ENCODE measurements at places on chromosomes 1 and 21.

DNA sequence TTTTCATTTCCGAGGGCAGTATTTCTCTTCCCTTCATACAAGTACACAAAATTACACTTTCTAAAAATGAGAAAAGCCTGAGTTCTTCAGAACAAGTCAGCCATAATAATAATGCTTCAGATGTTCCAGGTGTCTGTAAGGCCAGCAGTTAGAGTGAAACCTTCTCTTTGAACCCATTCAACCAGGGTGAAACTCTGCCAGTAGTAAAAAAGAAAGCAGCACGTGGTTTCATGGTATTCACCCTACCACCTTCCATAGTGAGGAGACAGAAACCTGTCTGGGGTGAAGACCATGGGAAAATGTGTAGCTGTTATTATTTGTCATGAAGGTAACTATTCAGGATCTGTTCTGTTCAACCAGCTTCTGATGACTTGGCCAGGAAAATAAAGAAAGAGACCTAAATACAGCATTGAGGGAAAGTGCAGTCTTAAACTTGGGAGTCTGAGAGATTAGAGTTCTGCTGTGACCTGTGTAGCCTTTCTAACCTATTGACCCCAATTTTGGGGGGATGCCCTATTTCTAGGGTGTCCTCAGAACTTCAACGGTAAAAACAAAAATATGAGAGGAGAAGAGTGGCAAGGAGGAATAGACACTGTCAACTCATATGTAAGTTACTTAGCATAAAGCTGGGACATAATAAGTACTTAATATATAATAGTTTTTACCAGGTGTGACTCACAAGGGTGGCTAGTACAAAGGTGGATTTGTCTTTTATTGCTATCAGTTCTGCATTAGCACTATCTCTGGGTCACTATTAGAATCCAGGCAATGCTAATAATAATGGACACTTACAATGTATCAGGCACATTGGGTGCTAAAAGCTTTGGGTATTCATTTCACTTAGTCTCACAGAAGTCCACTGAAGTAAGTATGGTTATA, 70.0 kb upstream of the TNFSF4 start:
- no peak for DNase-seq

DNA sequence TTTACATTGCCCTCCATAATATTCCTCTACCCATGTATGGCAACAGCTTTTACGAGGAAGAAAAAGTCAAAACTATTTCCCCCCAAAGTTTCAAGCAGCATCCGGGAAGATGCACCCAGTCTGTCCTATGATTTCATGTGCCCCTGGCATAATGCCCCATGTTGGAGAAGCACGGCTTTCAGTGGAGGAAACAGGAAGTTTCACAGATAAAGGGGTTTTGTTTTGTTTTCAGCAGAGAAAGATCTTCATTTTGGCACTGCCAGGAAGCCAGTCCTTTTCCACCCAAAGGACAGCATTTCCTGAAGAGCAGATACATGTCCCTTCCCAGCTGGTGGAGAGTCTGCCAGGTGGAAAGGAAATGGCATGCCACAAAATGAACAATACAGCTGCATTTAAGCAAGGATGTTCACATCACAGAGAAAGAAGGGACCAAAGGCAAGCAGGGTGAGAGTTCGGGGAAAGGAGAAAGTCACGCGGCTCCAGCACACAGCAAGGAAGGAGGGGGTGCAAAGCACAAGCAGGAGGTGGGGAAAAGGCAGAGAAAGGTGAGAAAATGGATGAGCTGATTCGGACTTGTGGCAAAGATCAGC, 95.3 kb upstream of the HIVEP3 start:
- DNase-seq: no peak

GRCh38 chr1:185520188-185520920, 203.3 kb upstream of the IVNS1ABP start:
- DNase-seq: no peak

- no peak for DNase-seq
These were observed 627 bp downstream of the CERS2 start for GRCh38 chr1:150973836-150974579.

DNA sequence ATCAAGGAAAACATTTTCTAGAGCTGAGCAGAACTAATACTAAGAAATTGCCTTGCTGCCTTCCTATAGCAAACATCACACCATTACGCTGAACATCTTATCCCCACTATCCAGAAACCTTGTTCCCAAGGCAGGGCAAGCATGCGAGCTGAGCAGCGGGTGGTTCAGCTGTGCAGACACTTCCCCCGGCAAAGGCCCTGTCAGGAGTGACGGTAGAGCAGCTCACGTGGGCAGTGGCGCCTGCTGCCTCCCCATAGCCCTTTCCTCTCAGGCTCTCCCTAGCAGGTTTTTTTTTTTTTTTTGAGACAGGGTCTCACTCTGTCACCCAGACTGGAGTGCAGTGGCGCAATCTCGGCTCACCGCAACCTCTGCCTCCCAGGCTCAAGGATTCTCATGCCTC, 13.7 kb upstream of the ANGPTL7 start:
- DNase-seq: no peak

- DNase-seq: no peak
These were observed 30.9 kb upstream of the RBM15 start for GRCh38 chr1:110308247-110308646.

GRCh38 chr1:32743380-32744070, 41.0 kb upstream of the SYNC start:
- no peak for DNase-seq

- no peak for DNase-seq
These were observed 80.6 kb upstream of the SLFNL1 start for GRCh38 chr1:41101950-41102607.

DNA sequence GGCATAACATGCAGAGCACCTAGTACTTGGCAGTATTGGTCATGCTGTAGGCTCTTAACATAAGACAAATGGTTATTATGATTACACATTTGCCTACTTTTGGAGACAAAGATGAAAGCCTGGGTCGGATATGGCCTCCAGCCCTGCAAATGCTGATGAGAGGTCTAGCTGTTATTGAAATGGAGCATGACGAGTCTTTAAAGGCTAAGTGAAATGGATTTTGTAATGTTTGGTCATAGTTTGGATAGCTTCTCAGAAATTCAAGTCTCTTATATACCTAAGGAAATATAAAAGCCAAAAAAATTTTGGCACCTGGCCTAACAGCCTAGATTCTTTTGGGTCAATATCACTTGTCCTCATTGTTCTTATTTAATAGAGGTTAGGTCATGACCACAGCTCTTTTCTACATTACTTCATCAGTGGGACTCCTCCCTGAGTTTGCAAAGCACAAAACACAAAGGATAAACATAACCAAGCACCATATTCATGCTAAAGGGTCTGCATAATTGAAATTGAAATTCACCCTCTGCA, 69.2 kb upstream of the WLS start:
- peak; percentile 63 for DNase-seq

- no peak for DNase-seq
These were observed 122.7 kb downstream of the VAV3 start for GRCh38 chr1:107842241-107842640.

DNA sequence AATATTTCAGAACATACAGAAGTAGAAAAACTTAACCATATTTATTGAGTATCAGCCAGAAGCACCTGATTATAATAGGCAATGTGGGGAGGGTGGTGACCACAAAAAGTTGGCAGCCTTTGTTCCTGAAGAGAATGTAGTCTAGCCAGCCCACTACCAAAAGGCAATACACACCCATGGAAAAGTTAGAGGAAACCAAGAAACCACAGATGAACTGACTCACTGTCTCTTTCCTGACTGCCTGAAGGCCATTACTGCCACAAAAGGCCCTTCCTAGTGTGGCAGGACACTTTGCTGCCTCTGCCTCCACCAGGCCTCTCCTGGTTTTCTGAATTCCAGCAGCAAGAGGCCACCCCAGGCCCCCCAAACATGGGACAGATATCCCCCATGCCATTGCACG, 14.6 kb upstream of the PROX1 start:
- DNase-seq: no peak

DNA sequence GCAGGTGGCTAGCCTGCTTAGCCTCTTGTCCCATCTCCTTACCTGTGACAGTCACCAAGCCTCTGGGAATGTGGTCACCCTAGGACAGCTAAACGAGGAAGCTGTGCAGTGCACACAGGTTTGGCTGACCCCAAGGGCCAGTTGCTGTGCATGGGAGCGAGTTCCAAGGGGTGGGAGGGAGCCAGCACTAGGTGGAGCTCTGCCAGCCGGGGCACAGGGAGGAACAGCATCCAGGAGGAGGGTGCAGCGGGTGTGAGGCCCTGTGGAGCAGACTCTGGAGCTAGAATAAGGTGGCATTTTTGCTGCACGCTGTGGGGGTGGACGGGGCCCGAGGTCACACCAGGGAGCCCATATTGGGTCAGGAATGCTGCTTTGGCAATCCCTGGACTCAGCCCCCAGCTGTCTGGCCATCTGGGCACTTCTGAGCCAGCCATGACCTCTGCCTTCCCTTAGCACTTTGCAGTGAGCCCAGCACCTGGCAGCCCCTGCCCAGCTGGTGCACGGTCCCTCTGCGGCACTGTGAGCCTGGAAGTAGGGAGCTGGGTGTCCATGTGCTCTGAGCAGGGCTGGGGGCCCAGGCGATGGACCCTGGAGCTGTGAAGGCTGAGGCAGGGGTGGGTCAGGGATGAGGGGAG, 8.7 kb downstream of the PDXK start:
- no peak for DNase-seq

DNA sequence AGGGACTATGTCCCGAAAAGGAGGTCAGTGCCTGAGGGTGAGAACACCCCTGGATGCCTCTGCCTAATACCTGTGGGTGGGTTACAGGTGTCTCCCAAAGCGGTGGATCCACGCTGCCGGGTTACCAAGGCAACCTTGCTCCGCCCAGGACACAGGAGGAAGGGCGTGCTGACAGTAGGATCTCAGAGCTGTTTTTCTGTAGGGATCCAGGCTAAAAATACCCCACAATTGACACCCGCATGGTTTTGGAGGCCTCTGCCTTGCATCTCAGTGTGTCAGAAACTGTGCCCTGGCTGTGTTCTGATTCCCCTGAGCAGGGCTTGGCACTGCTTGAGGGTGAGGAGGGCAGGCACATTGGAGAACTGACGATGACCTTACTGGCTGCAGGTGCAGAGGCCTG, 118.0 kb downstream of the IER5 start:
- DNase-seq: no peak

DNA sequence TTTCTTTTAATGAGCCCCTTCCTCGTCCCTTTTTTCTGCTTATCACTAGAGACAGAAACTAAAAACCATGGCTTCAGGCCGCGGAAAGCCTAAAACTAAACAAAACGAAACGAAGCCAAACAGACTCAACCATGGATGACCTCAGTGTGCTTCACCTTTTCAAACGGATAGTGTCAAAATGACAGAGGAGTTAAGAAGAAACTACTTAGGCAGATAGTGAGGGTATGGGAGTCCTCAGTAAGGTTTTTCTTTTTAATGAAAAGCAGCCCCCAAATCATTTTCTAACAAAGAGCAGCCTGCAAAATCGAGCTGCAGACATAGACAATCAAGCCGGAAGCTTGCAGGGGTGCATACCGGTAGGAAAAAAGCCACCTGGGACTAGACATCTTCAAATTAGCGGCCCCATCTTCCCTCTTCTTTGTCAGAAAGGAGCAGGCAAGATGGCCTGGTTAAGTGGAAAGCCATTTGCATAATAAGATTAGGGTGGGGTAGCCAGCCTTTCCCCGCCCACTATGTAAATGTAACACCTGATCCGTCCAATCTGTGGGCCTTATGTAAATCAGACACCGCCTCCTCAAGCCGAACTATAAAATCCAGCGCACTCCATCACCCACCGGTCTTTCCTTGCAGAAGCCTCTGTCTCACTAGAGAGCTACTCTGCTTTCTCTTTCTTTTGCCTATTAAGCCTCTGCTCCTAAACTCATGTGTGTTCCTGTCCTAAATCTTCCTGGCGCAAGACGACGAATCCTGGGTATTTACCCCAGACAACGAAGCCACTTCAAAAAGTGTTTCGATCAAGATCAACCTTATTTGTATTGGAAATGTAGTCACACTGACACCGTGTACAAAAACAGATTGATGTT, 6.2 kb upstream of the ERO1B start:
- DNase-seq: no peak

GRCh38 chr1:63792152-63792551, 18.3 kb downstream of the ROR1 start:
- no peak for DNase-seq

DNA sequence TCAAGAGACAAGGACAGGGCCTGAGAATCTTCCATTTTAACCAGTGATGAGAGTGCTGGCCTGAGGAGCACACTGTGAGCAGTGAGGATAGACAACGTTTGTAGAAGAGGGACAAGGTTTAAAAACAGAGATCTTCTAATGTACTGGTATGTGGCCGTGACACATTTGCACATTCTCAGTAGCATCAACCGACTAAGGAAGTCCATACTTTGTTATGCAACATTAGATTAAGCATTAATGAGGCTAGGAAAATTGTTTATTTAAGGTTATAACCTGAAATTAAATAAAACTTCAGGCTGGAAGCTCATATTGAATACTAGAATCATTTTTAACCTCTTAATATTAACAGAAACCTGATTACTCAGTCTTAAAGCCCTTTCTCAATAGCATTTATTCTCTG, 99.0 kb downstream of the SLC45A1 start:
- no peak for DNase-seq

DNA sequence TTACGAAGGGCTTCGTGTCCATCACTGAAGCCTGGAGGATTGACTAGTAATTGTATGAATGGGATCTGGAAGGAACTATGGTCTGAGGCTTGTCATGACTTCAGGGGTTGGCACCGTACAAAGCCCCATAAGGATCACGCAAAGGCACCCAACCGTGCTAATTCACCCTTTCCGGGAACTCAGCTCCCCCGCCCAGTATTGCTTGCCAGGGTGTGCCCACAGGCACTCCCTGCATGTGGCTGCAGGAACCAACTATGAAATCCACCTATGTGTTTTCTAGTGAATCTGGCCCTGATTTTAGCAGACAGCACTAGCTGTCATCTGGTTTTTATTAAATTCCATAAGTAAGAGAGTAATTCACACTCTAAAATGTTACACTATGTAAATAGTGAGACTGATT, 139.2 kb downstream of the TM2D1 start:
- DNase-seq: no peak

- DNase-seq: no peak
These were observed 352.0 kb downstream of the NUF2 start for GRCh38 chr1:163673759-163674151.

DNA sequence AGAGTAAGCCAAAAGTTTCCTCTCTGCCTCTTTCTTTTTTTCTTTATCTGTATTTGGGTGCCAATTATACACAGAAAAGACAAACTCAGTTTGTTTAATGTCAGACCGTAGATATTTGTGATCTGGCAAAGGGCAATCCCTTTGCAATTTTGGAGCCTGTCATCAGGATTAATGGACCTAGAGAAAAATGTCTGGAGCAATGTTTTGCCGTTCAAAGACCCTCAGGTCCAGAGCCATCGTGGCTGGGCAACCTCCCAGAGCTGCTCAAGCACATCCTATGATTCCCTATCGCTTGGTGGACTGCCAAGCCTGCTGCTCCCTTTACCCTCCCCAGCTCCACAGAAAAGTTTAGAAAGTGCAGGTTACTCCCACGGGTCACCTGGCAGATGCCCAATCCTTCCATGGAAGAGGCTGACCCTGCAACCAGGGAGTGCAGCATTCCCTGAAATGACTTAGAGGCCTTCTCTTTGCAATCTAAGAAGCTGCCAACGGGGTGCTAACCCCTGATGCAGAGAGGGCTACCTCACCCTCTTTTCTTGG, 112.5 kb upstream of the NGF start:
- DNase-seq: no peak

GRCh38 chr1:32904797-32905196, 3.6 kb upstream of the TMEM54 start:
- DNase-seq: no peak
